ENCODE measurements at places on chromosomes 2 and 18.

GRCh38 chr2:40877734-40878288, 425.9 kb upstream of the SLC8A1 start:
- no peak for DNase-seq

DNA sequence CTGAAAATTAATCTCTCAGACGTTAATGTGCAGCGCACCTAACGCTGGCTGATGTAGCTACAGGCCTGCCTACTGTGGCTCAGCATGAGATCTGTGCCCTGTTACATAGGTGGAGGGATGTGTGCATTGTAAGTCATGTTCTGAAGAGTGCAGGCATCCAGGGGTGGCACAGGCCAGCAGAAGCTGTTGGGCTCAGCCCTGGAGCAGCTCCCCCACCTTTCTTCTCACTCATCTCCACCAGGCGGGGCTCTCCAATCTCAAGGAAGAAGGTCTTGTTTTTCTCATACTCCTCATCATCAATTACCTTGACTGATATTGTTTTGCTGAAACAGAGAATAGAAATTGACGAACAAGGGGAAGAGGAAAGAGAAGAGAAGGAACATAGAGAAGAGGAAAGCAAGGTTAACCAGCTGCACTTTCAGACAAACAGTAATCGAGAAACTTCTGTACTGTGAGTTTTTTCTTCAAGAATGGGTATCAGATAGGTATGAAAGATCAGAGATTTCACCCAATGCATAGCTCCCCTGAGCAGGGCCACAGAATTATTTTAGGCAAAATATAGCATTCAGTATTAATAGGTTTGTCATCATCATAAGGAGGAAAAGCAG, 273.6 kb downstream of the SLC8A1 start:
- DNase-seq, result no peak

- no peak for DNase-seq
These were observed 10.9 kb upstream of the GULP1 start for GRCh38 chr2:188280811-188281222.

- DNase-seq, result peak; percentile 12
These were observed 41.4 kb downstream of the SPP2 start for GRCh38 chr2:234091883-234092282.

DNA sequence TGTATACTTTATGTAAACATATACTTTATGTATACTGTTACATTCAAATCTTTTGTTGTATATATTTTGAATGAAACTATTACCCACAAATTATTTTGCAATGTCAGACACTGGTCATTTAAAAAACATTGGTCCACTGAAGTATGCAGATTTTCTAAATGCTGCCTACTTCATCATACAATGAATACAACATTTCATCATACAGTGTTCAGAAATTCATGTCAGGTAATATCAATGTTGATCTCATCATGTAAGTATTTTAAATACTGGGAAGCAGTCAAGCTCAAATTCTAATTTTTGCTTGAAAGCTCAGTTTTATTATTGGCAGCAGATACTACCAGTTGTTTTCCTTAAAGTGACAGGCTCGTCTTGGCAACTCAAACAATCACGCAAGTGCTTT, 2.9 kb upstream of the STAT4 start:
- DNase-seq, result no peak

GRCh38 chr18:22983175-22983574, 50.0 kb downstream of the RBBP8 start:
- peak; percentile 4 for DNase-seq
